ENCODE measurements at places on chromosomes 6 and 20. TPM values are rescaled to one million over a fixed set of nuclear protein-coding genes. Genes with fewer than 3 reads are reported as not detected.
A peak's percentile ranks its signal among the peaks of the same experiment; 100 is the strongest.

- DNase-seq, result no peak
These were observed 168.1 kb downstream of the GRM4 start for GRCh38 chr6:33977606-33978411.

GRCh38 chr20:15060265-15061060 is 723.1 kb upstream of the FLRT3 start:
- DNase-seq, result no peak

The SEL1L2 gene
- not detected for total RNA-seq

The SLC32A1 gene
- 3.4 TPM for total RNA-seq

The TOX2 gene
- 5.0 TPM for total RNA-seq

The CRISP2 gene
- not detected for total RNA-seq

DNA sequence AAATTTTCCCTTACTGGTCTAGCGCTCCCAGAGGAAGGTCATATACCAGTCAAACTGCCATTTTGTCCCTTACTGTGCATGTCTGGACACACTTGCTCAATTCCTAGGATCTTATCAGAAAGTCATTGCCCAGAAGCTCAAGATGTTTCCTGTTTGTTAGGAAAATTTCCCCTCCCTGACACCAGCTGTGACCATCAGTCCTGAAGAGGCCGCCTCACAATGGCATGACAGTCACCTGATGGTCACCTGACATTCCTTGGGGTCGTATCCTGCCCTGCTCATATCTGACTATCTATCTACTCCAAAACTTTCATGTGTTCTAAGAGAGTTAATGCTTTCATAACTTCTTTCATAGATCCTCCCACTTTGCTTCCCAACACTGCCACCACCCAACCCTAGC is 219.9 kb downstream of the OTOR start:
- DNase-seq, result no peak

The ZNF831 gene
- total RNA-seq, result 0.56 TPM

The TINAG gene
- total RNA-seq, result not detected

The PTPN1 gene
- 46.0 TPM for total RNA-seq

GRCh38 chr6:94559829-94560537 is 1017.4 kb upstream of the MANEA start:
- DNase-seq, result no peak

The DDO gene
- total RNA-seq, result not detected

The SNX5 gene
- total RNA-seq, result 61.7 TPM

GRCh38 chr6:108982154-108983113 is 112.2 kb downstream of the SESN1 start:
- no peak for DNase-seq

GRCh38 chr6:29547573-29547972 is 12.0 kb downstream of the UBD start:
- DNase-seq, result no peak

The BPIFB4 gene
- 2.1 TPM for total RNA-seq

The FILIP1 gene
- total RNA-seq, result 32.0 TPM

DNA sequence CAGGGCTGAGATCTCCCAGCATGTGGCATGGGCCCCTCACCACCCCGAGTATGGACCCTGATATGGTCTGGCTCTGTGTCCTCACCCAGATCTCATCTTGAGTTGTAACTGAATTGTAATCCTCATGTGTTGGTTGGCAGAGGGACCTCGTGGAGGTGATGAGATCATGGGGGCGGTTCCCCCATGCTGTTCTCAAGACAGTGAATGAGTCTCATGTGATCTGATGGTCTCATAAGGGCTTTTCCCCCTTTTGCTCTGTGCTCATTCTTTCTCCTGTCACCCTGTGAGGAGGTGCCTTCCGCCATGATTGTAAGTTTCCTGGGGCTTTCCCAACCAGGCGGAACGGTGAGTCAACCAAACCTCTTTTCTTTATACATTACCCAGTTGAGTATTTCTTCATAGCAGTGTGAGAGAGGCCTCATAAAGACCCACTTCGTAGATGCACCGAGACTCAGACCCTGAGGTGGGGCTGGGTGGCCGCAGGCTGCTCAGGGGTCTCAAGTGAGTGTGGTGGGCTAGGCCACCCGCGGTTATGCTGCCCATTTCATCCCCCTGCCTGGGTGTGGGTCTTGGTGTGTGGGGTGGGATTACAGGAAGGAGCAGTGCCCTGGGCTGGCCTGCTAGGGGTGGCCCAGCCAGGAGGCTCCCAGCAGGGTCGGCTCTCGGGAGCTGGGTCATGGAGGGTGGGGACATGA is 26.2 kb upstream of the GATA5 start:
- DNase-seq, result no peak

The CTAGE9 gene
- total RNA-seq, result not detected

DNA sequence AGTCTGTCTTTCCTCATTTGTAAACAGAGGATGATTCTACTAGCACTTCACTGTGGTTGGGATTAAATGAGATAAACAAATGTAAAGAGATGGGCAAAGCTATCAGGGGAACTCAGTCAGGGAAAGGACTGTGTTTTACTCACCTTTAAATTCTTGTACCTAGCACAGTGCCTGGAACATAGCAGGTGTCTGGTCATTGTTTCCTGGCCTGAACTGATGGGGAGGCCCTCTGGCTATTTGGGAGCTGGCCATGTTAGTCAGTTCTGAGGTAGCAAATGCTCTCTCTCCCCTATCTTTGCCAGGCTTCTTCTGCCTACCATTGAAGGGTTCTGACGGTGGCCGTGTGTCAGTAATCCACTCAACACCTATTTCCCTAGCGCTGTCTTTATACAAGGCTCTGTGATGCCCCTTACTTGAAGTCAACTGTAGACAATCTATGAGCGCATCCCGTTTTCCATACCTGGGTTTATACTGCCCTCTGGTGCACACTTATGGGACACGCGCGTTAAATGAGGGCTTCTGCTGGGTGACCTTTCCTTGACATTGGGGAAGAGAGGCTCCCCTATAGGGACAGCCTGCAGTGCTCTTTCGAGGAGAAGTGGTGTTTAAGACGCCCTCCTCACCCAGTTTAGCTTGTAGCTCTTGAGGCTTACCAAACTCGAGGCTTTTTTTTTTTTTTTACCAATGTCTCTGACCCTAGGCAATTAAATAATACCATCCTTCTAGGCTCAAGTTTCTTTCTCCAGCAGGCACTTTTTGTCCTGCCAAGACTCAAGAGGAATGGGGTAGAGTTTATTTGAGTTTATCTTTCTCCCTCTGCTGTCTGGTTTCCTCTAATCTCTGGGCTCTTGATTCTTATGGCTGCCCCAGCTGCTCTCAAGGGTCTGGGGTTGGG is 4.0 kb upstream of the SPATS1 start:
- DNase-seq, result peak; percentile 70

The FGD2 gene
- 0.10 TPM for total RNA-seq

The CST2 gene
- total RNA-seq, result not detected

DNA sequence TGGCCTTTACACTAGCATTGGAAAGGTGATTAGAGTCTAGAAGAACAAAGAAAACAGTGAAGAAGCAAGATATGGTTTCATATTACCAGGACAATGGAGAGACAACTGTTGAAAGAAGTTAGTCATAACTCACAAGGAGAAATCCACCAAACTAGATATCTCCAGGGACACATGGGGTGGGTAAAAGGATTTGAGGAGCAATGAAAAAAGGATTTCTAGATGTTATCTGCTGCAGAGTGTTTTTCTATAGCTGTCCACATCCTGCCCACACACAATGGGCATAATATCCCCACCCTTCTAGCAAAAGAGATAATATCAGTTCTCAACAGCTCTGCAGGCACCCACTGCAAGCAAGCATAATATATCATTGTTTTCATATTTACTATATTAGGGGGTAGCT is 303.1 kb downstream of the HAO1 start:
- no peak for DNase-seq

The CARMIL1 gene
- 32.5 TPM for total RNA-seq

- DNase-seq, result no peak
These were observed 39.4 kb downstream of the ITCH start for GRCh38 chr20:34402461-34402860.

- DNase-seq, result no peak
These were observed 117.5 kb downstream of the KCNQ5 start for GRCh38 chr6:72739368-72739779.

The PCNA gene
- total RNA-seq, result 77.1 TPM

GRCh38 chr6:106557837-106558236 is 71.5 kb downstream of the RTN4IP1 start:
- no peak for DNase-seq

DNA sequence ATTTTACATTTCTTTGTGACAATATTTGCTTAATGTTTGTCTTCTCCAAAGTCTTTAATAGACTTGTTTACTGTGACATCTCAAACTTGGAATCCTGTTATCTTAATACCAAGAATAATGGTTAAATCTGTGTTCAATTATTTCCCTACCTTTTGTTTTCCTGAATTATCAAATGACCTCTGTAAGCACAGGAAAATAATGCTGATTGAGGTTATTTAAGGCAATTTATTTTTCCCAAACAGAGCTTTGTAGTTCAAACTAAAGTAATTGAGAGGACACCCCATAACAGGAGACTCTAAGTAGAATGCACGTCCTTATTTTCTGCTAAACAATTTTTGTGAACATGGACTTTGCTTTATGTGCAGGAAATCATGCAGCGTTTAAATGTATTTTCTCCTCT is 195.0 kb downstream of the BTBD3 start:
- no peak for DNase-seq

The NR2E1 gene
- not detected for total RNA-seq

DNA sequence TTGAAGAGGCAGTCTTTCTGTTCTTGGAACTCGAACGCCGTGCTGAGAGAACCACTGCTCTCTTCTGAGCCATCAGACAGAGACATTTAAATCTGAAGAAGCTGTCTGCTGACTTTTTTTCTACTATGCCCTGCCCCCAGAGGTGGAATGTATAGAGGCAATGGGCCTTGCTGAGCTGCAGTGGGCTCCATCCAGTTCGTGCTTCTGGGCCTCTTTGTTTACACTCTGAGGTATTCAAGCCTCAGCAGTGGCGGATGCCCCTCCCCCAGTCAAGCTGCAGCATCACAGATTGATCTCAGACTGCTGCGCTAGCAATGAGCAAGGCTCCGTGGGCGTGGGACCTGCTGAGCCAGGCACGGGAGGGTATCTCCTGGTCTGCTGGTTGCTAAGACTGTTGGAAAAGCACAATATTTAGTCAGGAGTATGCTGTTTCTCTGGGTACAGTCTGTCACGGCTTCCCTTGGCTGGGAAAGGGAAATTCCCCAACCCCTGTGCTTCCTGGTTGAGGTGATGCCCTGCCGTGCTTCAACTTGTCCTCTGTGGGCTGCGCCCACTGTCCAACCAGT is 526.8 kb downstream of the CD109 start:
- DNase-seq, result peak; percentile 21

DNA sequence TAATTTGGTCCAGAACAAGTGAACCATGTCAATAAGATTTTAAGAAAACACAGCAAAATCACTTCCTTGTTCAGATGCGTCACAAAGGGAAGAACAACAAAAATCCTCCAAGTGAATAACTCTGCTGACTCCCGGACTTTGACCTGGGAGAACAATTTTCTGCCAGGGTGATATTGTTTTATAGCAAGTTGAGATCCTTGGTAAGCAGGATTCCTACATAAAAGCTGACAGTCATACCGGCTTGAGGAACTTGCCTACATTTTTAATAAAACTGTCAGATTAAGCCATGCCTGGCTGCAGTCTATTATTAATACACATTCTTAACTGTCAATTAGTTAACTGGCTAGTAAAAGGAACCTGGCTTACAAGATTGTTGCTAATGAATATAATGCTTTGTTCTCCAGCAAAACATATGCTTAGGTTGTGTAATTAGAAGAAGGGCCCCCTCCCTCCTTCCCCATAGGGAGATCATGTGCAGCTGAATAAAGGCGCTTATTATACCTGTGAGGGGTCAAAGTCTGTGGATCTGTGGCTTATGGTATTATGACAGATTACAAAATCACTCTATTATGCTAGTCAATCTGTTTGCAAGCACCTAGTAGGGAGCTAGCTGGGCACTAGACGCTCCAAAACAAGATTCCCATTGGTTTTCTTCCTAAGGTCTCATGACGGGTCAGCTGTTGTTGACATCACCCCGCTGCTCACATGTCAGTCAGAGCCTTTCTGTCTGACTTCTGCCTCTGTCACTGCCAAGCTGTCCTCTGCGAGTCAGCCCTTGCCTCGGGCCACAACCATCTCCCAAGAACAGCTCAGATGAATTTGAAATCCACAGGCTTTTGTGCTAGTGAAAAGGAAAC is 44.6 kb upstream of the SEC63 start:
- DNase-seq, result no peak

GRCh38 chr6:33619166-33619840 is 1.8 kb upstream of the ITPR3 start:
- DNase-seq, result no peak

DNA sequence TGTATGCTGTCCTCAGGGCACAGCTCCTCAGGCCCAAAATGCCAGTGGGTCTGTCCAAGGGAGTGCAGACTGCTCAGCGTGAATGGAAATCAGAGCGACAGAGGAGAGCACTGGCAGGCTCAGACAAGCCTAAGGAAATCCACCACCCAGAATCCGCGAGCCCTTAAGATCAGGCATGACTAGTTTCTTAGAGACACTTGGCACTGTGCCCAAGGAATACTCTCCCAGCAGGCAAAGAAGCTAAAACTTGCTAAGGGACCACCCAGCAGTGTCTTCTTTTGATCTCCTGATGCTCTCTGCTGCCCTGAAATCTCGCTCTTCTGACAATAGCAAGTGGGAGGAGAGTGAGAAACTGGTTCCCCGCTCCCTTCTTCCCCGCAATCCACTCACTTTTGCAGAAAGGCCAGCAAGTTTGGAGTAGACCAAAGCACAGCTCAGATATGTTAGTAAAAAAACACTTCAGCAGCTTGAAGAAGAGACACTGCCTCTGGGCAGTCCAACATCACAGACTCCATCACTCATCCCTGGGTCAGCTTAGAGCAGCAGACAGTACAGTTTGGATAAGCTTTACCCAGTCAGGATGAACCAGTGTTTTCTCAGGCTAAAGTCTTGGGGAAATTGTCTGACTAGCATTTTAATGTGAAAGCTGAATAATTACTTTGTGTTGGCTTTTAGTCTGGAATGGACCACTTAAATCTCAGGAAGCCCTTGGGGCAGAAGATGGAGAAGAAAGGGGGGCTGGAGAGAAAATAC is 32.4 kb downstream of the TRAF3IP2 start:
- DNase-seq, result no peak

- no peak for DNase-seq
These were observed 34.8 kb upstream of the TFB1M start for GRCh38 chr6:155349129-155349528.

The MOG gene
- not detected for total RNA-seq

The DEF6 gene
- total RNA-seq, result 24.0 TPM

DNA sequence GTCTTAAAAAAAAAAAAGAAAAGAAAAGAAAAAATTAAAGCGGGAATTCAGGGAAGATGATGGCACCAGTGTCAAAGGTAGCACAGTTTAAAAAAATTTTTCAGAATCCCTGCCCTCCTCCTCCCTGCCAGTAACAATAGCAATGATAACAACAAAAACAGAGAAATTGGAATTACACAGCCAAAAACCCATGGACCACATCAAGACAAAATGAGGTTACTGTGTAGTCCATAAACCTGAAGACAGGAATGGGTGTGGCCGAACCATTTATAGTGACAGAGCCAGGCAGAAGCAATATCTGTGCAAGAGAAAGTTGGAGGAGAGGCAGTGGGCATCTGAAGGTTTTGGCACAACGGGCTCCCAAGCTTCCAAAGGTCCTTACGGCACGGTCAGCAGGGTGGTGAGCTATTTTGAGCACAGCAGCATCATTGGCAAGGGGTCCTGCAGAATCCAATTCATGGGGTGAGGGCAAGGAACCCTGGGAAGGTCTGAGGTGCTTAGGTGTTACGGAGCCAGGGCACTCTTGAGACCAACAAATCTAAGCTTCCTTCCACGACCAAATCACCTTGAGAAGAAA is 202.3 kb downstream of the GMPR start:
- no peak for DNase-seq
